ENCODE measurements at places on chromosomes 1 and 21.
A peak's percentile ranks its signal among the peaks of the same experiment; 100 is the strongest.

DNA sequence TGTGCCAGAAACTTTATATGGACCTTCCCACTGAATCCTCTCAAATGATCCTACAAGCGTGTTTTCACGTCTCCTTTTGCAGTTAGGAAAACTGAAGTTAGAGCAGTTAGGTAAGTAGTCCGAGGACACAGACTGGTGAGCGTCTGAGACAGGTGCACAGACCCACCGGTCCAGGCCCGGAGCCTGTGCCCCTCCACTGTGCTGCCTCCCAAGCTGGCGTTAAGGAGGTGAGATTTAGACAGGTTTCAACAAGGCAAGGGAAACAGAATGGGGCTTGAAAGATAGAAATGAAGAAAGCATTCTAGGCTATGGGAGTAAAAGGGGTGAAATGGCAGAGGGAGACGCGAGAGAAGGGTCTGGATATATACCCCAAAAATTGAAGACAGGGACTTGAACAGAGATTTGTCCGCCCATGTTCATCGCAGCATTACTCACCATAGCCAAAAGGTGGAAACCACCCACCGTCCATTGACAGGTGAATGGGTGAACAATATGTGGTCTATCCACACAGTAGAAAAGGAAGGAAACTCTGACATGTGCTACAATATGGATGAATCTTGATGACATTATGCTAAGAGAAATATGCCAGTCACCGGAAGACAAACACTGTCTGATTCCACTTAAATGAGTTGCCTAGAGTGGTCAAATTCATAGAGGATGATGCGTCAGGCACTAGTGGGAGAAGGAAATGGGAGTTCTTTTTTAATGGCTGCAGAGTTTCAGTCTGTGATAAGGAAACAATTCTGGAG, 15.7 kb upstream of the PKP1 start:
- no peak for DNase-seq

DNA sequence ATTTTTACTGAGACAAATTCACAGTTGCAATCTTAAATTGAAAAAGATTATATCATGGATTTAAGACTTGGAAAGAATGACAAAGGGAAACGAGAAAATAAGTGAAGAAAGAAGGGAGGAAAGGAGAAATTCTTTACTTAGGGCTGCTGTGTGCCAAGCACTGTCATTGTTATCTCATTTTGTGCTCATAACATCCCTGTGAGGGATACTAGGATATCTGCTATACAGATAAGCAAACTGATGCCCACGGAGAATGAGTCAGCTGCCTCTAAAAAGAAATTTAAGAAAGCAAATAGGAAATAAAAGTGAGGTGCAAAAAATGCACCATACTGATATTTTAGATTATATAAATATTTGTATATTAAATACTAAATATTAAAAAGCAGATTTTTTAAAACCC, 183.6 kb upstream of the NR5A2 start:
- no peak for DNase-seq

GRCh38 chr1:201184307-201185122, 6.1 kb upstream of the IGFN1 start:
- DNase-seq, result no peak

DNA sequence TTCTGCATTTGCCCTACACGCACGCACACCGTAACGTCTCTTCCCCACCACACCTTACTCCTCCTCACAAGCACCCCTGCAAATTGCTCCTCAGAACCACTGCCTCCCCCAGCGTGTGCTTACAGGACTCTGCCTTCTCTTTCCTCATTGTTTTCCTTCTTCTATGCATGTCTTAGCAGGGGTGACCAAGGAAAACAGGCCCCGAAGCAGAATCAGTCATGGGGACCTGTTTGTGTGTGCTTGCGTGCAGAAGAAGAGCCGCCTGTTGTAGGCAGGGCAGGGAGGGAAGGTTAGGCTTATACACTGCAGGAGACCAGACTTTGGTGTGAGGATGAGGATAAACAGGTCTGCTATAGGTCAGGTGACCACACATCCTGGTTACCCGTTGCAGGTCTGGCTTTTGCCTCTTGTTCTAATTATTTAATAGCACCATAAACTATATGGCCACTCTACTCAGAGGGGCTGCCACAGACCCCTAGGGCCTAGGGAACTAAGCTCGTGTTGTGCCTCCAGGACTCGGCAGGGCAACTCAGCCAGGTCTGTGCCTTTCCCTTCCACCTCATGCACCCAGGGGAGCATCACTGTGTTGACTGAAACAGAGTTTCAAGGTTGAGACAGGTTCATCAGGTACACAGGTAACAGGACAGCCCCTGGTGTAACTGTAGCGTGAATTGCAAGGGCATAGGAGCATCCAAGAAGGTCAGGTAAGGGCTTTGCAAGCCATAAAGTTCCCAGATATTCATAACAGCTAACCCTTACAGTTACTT, 60.8 kb upstream of the EPS8L3 start:
- no peak for DNase-seq

DNA sequence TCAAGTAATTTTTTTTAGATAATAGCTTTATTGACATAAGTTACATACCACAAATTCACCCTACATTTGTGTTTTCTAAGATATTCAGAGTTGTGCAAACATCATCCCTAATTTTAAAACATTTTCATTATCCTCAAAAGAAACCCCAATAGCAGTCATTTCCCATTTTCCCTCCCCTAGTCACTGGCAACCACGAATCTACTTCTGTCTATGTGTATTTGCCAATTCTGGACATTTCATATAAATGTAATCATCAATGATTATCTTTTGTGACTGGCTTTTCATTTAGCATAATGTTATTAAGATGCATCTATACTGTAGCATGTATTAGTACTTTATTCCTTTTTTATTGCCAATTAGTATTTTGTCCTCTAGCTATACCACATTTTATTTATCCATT, 88.8 kb upstream of the SLFNL1 start:
- no peak for DNase-seq

DNA sequence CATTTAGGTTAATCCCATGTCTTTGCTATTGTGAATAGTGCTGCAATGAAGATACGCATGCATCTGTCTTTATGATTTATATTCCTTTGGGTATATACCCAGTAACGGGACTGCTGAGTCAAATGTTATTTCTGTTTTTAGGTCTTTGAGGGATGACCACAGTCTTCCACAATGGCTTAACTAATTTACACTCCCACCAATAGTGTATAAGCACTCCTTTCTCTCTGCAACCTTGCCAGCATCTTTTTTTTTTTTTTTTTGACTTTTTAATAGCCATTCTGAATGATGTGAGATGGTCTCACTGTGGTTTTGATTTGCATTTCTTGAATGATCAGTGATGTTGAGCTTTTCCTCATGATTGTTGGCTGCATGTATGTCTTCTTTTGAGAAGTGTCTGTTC, 33.5 kb downstream of the ASH1L start:
- DNase-seq, result no peak

GRCh38 chr21:21631961-21632360, 633.8 kb downstream of the NCAM2 start:
- DNase-seq, result no peak

- no peak for DNase-seq
These were observed 53.2 kb downstream of the TRIM33 start for GRCh38 chr1:114457675-114458236.

DNA sequence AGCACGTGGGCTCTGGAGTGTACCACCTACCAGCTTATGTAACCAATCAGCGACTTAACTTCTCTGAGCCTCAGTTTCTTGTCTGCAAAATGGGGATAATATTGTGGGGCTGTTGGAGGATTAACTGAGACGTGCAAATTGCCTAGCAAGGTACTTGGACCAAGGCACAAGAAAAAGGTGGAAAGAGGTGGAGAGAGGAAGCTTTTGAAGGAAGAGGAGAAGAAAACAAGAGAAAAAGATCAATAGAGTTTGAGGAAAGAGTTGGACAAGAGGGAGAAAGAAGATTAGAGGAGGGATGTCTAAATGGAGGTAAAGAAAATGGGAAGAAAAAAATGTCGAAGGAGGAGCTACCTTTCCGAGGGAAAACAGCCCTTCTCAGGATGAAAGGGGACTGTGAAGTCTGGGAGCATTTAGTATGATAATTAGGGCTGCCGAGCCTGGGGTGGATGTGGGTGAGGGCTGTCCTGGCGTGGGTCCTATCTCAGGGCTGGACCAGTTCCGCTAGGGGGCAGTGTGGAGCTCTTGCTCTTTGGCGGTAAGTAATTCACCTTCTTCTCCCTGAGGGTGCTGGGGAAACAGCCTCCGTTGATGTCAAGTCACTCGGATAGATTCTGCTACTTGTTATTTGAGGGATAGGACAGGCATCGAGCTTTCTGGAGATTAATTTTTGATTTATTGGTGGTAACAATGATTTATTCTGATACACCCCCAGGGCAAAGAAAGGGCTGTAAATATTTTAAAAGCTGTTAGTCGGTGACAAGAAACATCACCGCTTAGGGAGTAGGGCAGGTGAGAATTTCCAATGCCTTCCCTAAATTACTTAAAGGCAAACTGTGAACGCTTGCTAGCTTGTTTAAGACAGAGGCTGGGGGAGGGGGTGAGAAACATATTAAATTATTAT, 79.0 kb upstream of the NFASC start:
- peak; percentile 56 for DNase-seq

DNA sequence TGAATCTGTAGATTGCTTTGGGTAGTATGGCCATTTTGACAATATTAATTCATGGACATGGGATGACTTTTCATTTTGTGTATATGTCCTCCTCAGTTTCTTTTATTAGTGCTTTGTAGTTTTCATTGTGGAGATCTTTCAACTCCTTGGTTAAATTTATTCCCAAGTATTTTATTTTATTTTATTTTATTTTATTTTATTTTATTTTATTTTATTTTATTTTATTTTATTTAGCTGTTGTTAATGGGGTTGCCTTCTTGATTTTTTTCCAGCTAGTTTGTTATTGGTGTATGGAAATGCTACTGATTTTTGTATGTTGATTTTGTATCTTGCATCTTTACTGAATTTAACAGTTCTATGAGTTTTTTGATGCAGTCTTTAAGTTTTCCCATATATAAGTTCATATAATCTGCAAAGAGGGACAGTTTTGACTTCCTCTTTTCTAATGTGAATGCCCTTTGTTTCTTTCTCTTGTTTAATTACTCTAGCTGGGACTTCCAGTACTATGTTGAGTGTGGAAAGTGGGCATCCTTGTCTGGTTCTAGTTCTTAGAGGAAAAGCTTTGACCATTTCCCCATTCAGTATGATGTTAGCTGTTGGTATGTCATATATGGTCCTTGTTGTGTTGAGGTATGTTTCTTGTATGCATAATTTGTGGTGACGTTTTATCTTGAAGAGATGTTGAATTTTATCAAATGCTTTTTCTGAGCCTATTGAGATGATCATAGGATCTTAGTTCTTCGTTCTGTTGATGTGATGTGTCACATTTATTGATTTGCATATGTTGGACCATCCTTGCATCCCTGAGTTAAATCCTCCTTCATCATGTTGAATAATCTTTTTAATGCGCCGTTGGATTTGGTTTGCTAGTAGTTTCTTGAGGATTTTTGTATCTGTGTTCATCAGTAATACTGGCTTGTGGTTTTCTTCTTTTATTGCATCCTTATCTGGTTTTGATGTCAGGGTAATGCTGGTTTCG, 14.3 kb downstream of the CEPT1 start:
- DNase-seq, result no peak

GRCh38 chr1:167467126-167467710, 51.1 kb downstream of the CD247 start:
- DNase-seq, result no peak

DNA sequence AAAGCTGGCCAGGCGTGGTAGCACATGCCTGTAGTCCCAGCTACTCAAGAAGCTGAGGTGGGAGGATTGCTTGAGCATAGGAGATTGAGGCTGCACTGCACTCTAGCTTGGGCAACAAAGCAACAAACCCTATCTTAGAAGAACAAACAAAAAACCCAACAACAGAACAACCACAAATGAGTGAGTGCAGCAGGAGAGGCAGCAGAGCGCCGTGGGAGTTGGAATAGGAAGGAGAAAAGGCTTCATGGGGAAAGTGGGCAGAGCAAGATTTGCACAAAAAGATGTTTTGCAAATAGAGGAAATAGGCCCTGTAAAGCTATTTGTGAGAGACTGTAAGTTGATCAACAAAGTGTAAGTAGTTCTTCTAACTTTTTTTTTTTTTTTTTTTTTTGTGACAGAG, 19.6 kb downstream of the SMAP2 start:
- no peak for DNase-seq

DNA sequence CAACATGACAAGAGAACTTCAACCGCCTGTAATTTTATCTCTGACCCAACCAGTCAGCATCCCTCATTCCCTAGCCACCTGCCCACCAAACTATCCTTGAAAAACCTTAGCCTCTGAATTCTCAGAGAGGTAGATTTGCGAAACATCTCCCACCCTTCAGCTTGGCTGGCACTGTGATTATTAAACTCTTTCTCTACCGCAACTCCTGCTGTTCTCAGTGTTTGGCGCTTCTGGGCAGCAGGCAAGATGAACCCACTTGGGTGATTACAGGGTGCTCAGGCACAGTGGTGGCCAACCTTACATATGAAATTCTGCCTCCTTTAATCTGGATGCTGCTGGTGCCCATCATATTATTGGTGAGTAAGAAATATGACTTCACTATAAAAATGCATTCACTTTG, 22.1 kb downstream of the CCDC190 start:
- DNase-seq, result no peak

DNA sequence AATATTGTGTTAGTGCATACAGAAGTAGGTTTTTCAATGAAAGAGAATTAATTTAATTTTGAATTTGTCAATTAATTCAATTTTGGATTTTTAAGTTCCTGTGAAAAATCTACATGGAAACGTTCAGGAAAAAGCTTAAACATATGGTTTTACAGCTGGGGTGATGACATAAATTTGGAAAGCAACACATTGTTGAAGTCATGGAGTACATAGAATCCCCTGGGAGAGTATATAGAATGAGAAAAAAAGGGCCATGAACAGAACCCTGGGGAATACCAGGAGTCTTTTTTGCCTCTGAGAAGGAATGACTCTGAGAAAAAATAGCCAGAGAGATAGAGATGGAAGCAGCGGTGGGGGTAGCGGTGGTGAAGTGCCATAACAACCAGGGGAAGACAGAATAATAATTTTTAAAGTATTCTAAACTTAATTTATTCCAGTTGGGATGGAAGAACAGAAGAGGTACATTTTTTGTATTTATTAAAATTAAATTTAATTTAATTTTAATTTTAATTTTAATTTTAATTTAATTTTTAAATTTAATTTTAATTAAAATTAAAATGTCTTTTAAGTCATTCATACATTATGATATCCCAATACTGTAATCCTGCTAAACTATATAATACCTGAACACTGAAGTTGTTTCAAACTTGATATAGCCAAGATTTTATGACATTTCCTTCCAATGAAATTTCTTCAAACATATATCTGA, 48.9 kb downstream of the NME7 start:
- no peak for DNase-seq

All from GM19239 (cell line).